ENCODE measurements at places on chromosomes 5 and 9.

- no peak for DNase-seq
These were observed 212.3 kb upstream of the TMEM161B start for GRCh38 chr5:88480801-88481499.

GRCh38 chr5:160311491-160312133 is 752 bp downstream of the CCNJL start:
- DNase-seq = no peak

GRCh38 chr5:129746876-129747275 is 1.0 kb upstream of the MINAR2 start:
- DNase-seq = no peak

GRCh38 chr5:171595801-171596231 is 176.4 kb downstream of the FGF18 start:
- DNase-seq = no peak

- no peak for DNase-seq
These were observed 141.5 kb downstream of the RMI1 start for GRCh38 chr9:84121991-84122523.

DNA sequence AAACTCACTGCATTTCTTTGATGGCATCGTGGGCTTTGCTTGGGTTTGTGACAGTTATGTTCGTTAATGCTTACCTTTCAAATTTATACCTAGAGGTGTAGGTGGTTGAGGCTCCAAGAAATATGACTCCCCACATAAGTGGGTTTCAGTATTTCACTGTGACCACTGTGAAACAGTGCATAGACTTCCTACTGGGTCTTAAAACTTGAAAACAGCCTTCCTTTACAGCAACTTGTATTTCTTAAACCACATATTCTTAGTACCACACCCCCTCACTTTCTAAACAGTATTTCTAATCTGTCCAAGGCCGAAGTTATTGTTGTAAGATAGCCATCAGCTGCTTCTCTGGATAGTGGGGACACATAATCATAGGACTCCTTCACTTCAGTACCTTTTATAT is 48.3 kb downstream of the TMEFF1 start:
- no peak for DNase-seq

DNA sequence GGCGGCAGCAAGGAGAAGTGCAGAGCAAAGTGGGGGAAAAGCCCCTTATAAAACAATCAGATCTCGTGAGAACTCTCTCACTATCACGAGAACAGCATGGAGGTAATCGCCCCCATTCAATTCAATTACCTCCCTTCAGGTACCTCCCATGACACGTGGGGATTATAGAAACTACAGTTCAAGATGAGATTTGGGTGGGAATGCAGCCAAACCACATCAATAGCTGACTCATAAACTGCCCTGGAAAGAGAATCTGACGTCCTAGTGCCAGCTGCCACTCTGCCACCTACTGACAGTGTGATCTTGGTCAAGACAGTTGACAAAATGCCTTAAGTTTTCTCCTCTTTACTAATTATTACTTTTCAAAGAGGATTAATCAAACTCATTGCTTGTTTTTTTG is 128.3 kb downstream of the GPBP1 start:
- peak; percentile 10 for DNase-seq

GRCh38 chr5:42949348-42950115 is 90.6 kb downstream of the ANXA2R start:
- peak; percentile 66 for DNase-seq

- DNase-seq = no peak
These were observed 292.8 kb downstream of the ASTN2 start for GRCh38 chr9:117122102-117122501.

GRCh38 chr9:134922066-134922931 is 4.6 kb upstream of the FCN1 start:
- DNase-seq = no peak

DNA sequence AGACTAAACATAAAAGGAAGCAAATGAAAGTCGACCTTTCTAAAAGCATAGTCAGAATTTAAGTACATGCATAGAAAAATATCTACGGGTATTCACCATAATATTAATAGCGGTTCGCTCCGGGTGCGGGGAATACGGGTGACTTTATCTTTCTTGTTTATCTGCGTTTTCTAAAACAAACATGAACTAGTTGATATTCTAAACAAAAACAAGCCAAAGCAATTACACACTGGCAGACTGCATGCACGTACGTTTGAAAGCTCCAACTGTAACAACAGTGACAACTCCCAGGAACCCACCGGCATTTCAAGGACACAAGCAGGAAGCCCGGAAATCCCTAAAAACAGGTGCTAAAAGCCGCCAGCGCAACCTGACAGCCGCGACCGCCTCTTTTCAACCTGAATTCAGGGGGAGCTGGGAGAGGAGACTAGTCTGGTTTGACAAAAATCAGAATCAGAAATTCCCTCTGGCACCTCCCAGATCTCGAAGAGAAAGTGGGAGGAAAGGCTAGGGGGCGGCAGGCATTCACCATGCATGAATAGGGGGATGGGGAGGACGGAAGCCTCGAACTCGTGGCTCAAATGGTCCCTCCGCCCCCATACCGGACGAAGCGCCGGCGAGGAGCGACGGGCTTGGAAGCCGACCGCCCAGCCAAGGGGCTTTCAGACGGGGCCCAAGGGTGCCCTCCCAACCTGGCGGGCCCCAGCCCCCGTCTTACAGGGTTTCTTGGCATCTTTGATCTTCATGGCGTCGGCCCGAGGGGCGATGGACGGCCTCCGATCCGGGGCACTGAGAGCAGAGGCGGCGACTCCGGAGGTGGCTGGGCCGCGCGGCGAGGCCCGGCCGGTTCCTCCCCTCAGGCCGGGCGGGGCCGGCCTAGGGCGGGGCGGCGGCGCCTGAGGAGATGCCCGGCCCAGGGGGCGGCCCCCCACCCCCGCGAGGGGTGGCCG is at the start of gene PANK3:
PANK3 (minus strand) TSS at position 831 of the 950 bp plus-strand sequence; CDS start at position 746, 85 bp downstream.
- DNase-seq = no peak

- no peak for DNase-seq
These were observed 954.5 kb downstream of the DTWD2 start for GRCh38 chr5:118033686-118034338.

- DNase-seq = no peak
These were observed 51.4 kb downstream of the ROR2 start for GRCh38 chr9:91898451-91899218.

GRCh38 chr9:131621551-131622358 is 76.4 kb downstream of the PRRT1B start:
- DNase-seq = no peak

- DNase-seq = no peak
These were observed 41.8 kb upstream of the CDKN2B start for GRCh38 chr9:22050924-22051323.

DNA sequence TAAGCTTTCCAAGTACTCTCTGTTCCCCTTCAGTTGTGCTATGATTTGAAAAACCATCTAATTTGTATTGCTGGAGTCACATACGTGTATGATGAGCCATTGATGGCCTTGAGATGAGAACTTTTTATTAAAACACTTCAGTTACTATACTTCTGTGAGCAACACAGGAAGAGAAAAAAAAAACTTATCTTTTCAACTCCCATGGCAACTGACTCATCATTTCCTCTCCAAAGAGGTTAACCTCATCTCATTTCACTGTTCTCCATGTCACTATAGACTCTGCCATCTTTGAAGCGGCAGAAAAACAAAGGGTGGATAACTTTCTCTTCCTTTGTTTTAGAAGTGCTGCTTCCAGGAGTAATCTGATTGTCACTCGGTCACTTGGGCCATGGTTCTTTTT is 104.3 kb upstream of the PCSK1 start:
- no peak for DNase-seq

- no peak for DNase-seq
These were observed 1.8 kb downstream of the SEMA5A start for GRCh38 chr5:9544056-9544455.

DNA sequence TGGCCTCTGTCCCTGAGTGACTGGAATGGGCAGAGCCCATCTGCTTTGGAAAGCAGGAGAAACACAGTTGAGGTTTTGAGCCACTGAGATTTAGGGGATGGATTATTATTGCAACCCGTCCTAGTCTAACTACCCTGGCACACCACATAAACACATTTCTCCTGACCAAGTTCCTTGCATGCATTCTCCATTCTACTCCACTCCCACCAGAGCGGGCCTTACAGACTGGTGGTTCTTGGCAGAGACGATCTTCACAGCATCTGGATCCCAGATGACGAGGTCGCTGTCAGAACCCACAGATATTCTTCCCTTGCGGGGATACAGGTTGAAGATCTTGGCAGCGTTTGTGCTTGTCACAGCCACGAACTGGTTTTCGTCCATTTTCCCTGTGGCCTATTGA is 111.0 kb downstream of the DPYSL3 start:
- no peak for DNase-seq

DNA sequence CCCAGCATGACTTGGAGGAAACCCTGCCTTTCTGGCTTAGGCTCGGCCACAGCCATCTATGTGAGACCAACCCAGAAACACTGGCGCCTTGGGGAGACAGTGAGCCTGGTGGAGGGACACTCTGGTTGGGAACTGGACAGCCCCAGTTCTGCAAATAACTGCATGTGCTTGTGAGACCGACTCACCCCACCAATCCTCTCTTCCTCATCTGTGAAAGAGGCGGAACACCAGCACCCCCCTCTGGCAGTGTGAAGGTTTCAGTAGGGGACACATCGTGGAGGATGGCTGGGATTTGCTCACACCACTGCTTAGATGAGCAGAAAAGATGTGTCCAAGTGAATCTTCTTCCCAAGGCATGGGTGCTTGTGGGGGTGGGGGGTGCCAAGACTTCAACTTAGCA is 43.4 kb upstream of the N4BP3 start:
- DNase-seq = no peak

DNA sequence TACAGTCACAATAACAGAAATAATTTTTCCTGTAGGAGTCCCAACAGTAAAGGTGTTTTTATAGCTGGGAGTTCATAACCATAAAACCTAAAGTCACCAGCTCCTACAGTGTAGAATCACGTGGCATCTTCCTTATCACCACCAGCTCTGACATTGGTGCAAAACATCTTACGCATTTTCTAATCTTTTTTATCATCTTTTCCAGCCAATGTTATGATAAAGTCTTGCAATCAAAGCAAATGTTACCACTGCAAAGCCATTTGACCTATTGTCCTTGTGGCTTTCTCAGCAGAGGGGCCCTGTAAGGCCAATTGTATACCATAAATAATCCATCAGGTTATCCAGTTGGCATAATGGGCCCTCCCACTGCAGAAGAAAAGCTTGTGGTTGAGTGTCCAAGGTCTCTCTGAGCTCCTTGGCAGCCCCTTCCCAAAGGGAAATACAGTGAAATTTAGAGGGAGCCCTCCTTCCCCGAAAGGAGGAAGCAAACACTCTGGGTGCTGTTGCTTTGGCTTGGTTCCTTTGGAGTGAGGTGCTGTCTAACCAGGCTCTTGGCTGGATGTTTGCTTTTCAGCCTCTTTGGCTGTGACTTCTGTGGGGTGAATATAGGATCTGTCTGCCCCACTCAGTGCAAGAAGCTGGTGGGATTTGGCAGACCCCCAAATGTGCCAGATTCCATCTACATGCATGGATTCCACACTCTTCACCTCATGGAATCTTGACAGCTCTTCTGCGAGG is 29.3 kb upstream of the CPEB4 start:
- DNase-seq = no peak

GRCh38 chr9:134855231-134855899 is 25.2 kb upstream of the FCN2 start:
- DNase-seq = no peak

DNA sequence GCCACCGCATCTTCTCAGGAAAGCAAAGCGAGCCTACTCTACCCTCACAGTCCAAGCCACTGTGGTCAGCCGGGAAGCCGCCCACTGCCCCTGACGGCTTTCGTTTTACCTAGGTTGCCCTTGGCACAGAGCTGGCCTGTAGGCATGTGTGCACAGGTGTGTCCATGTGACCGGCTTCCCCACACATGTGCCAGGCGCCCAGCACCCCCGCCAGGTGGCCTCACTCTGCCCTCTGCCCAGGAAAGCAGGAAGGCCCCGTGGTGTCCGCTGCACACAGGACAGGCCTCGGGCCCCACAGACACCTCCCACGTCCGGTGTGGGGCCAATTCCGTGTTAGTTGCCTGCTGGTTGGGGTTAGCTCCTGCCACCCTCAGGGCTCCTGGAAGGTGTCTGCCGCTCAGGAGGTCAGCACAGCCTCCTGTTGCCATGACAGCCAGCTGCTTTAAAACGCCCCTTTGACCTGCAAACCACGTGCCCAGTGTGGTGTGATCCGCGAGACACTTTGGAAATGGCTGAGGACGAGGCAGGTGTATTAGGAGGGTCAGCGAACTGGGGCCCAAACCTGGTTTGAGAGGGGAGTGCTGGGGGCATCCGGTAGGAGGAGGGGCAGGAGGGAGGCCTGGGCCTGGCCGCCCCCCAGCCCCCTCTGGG is 28.7 kb downstream of the TPPP start:
- no peak for DNase-seq

- no peak for DNase-seq
These were observed 80.0 kb downstream of the AK8 start for GRCh38 chr9:132797861-132798659.

DNA sequence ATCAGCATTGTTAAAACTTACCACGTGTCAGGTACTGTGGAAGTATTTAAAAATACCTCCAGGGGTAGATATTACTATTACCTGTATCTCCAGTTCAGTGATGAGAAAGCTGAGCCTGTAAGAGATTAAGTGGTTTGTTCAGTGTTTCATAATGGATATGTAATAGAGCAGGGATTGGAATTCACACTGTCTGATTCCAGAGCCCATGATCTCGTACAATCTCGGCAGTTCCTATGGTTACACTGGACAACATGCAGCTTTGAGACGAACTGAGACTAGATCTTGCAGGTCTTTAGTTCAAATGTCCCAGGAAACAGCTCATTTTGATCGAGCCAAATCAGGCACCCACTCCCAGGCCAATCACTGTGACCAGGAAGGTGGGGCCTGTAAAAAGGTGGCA is 8.8 kb upstream of the RASGRF2 start:
- DNase-seq = no peak

GRCh38 chr5:32434221-32434620 is 10.3 kb downstream of the ZFR start:
- DNase-seq = no peak

DNA sequence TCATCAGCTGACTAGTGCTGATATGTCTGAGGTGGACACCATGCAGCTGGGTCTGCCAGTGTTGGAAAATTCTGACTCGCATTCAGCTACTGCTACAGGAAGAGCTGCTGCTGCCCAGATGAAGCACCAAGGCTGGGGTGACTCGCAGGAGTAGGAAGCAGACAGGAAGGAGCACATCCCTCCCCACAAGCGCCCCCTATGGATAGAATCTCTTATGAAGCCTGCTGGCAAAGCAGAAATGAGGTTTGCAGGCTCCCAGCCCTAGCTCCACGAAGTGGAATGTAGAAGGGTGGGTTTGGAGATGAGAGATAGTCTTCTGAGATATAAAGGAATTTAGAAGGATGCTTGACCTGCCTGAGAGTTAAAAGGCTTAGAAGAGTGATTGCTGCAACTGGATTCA is 443.0 kb downstream of the ACTL7B start:
- no peak for DNase-seq

DNA sequence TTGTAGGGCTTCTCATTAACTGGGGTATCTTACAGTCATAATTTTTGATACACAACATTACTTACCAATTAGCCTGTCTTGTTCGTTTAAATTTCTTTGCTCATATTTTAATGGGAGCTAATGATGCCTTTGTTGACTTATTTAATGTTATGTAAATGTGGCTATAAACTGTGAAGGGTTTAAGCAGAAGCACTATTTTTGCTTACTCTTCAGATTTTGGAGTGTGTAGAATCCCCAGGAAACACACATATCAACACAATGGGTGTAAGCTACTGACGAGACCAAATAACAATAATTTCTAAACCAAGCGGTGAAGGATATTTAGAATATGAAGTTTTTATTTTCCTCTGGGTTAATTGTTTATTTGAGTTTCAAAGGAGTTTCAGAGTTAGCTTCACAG is 452.5 kb downstream of the EBF1 start:
- DNase-seq = no peak

Measured in effector memory CD4-positive, alpha-beta T cell (primary cell).